ENCODE measurements at places on chromosomes 4 and X. TPM values are rescaled to one million over a fixed set of nuclear protein-coding genes. Genes with fewer than 3 reads are reported as not detected.
A peak's percentile ranks its signal among the peaks of the same experiment; 100 is the strongest.

DNA sequence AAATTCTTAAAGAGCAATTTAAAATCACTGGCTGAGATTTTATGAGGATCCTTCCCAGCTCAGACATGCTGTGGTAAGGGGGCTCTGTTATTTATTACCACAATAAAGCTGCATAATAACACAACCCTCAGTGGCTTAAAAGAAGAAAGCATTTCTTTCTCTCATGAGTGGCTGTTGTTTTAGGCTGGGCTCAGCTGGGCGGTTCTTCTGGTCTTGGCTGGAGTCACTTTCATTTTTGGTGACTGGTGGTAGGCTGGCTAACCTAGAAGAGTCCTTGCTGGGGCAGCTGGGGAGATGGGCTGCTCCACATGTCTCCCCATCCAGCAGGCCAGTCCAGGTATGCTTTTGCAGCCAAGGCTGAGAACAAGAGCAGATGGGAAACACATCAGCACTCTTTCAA is 113.0 kb upstream of the MSX1 start:
- no peak for DNase-seq

DNA sequence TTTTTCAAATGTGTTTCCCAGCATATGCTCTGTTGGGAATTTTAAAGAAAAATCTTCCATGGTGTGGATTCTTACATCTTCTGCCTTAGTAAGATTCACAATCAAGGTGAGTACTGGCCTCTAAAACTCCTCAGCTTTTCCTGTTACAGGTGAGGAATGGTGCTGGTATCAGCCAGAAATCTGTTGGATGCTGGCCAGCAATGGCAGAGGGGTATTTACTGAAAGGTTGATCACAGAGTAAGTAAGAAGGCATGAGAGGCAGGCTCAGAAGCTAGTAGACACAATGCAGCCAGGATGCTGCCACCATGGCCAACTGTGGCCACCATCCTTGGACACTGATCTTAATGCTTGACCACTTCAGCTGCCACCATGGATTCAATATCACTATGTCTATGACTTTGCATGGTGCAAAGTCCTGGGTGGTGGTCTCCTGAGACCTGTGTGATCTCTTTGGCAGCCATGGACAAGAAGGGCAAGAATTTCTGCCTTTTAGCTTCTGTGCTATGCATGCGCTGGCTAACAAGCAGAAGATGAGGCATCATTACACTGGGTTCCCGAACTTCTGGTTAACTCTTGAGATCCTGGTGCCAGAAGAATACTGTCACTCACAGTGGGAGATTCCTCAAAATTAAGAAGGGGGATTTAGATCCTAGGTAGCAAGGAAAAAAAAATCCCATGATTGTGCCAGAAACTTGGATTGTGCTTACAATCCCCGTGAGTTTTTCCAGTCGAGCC is 60.2 kb downstream of the CHRNA9 start:
- no peak for DNase-seq

DNA sequence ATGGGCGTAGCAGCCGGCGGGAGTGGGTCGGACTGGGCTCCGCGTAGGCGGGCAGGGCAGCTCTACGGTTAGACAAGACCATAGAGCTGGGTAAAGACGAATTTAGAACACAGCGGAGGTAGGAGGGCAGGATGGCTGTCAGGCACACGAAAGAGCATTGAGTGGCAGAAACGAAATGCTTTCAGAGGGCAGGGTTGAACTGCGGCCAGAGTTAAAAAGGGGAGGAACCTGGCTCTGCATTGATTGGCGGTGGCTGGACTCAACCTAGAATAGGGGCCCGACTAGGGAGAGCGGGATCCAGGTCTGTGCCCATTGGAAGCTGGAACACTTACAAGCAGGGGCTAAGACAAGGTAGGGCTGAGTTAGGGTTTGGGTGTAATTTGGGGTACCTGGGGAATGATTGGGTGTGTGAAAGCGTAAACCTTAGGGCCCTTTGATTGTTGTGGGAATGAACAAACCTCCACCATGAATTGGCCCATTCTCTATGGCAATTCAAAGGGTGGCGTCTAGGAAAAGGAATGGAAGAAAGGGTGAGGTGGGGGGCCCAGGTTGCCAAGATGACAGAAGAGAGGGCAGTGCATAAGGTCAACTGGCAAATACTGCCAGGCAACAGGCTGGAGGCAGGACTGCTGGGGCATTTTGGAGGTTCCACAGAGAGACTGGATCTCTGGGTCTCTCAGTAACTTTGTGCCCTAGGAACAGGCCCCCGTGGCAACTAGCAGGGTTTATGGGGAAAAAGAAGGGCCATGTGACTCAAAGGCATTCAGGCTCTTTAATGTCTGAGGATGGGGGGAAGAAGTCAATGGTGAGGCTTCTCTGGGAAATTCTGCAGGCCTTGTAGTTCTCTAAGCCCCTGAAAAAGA is 911 bp upstream of the ELK1 start:
- DNase-seq = peak; percentile 46

Gene HSD17B11
- 20.9 TPM for total RNA-seq

Gene ARX
- total RNA-seq = not detected

DNA sequence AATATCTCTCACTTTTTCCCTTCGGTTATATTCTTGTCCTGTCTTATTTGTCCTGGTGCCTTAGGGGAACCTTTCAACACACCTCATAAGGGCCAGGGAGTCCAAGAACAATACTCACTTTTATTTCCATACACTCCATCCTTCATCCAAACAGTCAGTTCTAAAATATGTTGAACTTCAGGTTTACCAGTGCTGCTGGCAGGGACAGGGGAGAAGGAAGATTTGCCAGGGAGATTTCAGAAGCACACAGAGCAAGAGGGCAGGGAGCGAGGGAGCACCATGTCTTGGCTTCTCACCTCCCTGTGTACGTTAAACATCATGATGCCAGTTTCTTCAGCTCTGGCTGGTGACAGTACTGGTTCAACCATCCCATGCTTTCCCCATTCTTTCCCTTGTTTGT is 631.1 kb upstream of the FAT1 start:
- DNase-seq = no peak

- no peak for DNase-seq
Measured at GRCh38 chr4:85607624-85608023, 132.7 kb downstream of the ARHGAP24 start.

GRCh38 chr4:21792736-21793135 is 155.8 kb downstream of the KCNIP4 start:
- DNase-seq = no peak

DNA sequence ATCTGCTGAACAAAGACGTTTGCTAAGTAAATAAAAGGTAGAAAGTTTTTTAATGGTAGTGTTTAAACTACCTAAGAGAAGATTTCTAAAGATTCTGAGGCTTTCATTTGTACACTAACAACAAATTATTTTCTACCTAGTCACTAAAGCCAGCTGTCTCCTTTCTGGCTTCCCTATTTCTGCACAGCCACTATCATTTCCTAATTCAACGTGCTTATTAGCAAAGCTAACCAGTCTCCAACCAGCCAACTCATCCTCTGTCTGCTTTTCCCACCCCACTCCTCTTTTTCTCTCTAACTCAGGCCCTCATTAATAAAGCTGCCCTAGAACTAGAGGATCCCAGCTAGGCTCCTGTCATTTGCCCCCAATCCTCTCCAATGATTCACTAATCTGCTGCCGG is 118.2 kb downstream of the ZNF827 start:
- DNase-seq = no peak

Gene PNMA5
- total RNA-seq = 0.22 TPM

Gene RPS6KA6
- 6.7 TPM for total RNA-seq

GRCh38 chr4:3263876-3264193 is 14.9 kb downstream of the MSANTD1 start:
- DNase-seq = peak; percentile 35

Gene ATP11C
- total RNA-seq = 102 TPM

DNA sequence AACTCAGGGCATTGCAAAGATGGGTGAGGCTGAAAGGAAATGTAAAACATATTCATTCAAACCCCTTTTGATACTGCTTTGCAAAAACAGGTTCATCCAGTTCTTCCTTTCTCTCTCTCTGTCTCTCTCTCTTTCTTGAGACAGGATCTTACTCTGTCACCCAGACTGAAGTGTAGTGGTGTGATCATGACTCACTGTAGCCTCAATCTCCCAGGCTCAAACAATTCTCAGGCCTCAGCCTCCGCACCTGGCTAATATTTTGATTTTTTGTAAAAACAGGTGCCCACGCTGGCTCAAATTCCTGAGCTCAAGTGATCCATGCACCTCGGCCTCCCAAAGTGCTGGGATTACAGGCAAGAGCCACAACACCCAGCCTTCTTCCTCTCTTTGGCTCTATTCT is 15.6 kb upstream of the DCHS2 start:
- no peak for DNase-seq

- no peak for DNase-seq
Measured at GRCh38 chrX:3268829-3269228, 77.6 kb downstream of the MXRA5 start.

Gene SPP1
- total RNA-seq = 98.0 TPM

DNA sequence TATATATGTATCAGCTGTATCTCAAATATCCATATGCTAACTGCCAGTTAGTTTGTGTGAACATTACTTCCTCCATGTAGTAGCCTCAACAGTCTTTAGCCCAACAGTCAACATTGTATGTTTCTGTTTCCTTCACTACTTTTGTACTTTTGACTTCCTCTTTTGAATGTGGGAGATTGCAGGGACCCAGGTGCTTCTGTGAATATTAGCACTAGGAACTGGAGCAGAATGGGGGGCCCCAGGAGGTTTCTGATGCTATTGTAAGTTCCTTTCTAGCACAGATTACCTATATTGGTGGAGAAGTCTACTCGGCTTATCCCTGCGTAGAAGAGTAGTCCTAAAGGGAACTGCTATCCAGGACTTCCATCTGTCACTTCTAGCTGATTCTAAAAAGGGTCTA is 2.3 kb downstream of the PLAC8 start:
- DNase-seq = no peak

- DNase-seq = no peak
Measured at GRCh38 chr4:61489927-61490326, 289.8 kb downstream of the ADGRL3 start.

DNA sequence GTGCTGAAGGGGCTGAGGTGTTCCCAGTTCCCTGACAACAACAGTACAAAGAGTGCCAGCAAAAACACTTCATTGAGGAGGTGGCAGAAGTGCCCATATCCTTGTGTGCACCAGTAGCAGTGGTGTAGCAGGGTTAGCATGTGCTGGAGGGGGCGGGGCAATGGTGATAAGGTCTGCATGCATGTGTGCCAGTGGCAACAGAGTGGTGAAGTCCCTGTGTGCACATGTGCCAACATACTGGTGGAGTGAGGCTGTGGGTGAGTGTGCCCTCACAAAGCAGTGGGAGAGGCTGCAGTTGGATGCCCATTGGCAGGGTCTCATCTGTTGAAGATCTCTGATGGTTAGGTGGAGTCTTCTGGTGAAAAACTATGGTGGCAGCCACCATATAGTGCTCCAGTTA is 994.6 kb downstream of the PCDH19 start:
- DNase-seq = no peak

Gene PFKFB1
- 0.07 TPM for total RNA-seq

Gene PCYT1B
- total RNA-seq = 22.9 TPM

DNA sequence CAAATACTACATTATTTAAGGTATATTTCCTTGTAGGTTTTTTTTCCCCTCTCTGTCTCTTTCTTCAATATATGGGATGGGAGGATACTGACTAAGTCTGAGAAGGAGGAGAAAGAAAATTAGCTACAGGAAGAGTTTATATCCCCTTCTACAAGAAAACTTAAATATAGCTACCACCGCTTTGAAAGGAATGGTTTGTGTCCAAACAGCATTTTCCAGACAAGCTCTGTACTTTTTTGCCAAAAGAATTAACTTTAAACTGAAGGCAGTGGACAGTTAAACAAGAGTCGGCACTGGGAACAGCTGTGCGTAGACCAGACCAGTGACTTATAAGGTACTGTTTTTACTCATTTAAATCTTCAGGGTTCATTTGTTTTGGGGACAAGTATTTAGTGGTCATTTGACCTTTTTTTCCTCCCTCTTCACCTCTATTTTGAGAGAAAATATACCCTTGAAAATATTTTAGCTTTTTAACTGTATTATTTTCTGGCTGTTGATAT is 303.7 kb downstream of the ARHGAP24 start:
- DNase-seq = no peak

GRCh38 chr4:69026974-69027373 is 69.3 kb upstream of the UGT2B7 start:
- no peak for DNase-seq

DNA sequence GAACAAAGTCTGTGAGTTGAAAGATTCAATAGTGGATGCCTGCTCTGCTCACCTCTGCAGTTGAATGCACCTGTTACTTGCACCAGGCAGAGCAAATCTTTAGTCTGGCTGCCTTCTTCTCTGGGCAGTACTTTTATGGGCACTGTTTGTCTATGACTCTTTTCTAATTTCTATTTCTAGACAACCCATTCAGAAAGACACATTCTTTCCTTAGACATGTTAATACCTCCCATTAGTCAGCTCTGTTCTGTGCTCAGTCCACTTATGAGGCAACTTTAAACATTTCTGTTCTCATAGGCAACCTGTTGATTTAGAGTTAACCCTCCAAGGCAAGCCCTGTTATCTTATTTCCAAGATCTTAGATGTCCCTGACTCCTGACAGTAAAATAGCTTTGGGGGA is 108.9 kb downstream of the SYNPO2 start:
- no peak for DNase-seq

GRCh38 chr4:98055800-98056501 is 87.3 kb downstream of the STPG2 start:
- DNase-seq = no peak

Gene RHOH
- total RNA-seq = 2.1 TPM

GRCh38 chr4:82741188-82741587 is 57.4 kb downstream of the SCD5 start:
- DNase-seq = no peak

GRCh38 chr4:133968174-133968573 is 233.4 kb downstream of the PABPC4L start:
- DNase-seq = no peak

- DNase-seq = no peak
Measured at GRCh38 chrX:118740276-118740889, 13.0 kb downstream of the IL13RA1 start.

DNA sequence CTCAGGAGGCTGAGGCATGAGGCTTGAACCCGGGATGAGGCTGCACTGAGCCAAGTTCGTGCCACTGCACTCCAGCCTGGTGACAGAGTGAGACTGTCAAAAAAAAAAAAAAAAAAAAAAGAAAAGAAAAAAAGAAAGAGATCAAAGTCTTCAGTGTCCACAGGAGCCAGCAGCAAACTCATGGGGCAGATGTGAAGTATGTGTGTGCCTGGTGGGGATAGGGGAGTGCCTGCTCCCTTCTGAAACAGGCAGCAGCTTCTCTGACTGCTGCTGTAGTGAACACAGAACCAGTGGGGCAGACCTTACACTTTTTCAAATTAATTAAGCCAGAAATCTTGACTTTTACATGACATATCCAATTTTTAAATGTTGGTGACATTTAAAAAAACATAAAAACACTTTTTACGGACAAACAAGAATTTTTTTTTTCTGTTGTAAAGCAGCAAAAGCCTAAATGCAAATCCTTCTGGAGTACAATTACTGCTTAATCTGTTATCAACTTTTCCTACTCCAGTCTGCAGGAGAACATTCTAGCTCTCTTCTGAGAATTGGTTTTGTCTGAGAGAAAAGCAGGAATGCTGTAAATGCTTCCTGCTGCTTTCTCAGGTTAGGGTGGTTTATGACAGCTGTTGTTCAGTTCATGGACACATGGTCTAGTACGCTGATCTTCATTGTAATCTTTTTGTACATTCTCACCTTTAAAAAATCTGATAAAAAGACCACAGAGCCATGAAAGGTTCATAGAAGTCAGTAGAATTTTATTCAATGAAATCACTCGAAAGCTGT is 311.1 kb downstream of the CAMK2D start:
- DNase-seq = no peak

Gene GAGE1
- total RNA-seq = not detected
